ENCODE measurements at places on chromosomes 12 and 14. TPM values are rescaled to one million over a fixed set of nuclear protein-coding genes. Genes with fewer than 3 reads are reported as not detected.

GRCh38 chr12:20024194-20024593 lies 344.1 kb upstream of the PDE3A start:
- DNase-seq: no peak

CLEC2A gene
- total RNA-seq: not detected

- no peak for DNase-seq
Observed at GRCh38 chr14:69711065-69711464, 55.9 kb upstream of the SRSF5 start.

DNA sequence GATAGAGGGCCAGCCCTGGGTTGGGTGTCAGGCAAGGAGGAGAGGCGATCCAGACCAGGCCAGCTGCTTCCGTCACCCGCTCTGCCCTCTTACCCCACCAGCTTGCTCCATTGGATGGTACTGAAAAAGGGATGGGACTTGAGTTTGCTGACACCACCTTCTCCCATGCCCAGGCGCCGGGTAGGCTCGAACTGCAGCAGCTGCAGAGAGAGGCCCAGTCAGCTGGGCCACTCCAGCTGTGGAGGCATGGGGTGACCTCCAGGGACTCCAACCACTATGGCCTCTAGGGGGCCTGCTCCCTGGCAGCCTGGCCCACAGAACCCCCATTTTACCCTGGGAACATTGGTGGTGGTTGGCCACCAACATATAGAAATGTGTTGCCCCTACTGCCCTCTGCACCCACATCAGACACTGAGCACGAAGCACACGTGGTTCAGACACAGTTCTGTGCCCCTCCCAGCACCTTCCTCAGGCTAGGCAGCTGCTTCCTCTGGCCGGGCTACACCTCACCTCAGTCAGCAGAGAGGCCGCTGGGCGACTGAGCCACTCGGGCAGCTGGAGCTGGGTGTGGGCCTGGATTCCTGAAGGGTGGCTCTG lies 16.0 kb downstream of the RPS6KL1 start:
- DNase-seq: peak; percentile 58

DNA sequence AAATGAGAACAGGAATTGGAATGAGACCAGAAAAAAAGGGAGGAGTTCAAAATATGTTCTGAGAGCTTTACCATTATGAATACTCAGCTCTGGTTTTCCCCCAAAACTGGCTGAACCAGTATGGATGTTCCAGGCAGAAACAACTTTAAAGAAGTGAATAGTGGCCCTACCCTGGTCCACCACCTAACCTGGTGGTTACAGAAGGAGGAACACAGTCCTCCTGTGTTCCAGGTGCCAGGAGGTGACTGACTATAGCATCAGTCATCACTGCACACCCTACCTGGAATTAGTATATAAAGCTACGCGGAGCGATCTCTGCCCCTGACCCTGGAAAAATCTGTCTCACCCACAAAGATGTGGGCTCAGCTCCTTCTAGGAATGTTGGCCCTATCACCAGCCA lies at the start of gene A2ML1:
Gene A2ML1 (plus strand): TSS at position 324 of the 400 bp plus-strand sequence. CDS start 31 bp downstream, at position 355.
- DNase-seq: no peak

GRCh38 chr12:74455429-74455828 lies 82.2 kb upstream of the ATXN7L3B start:
- no peak for DNase-seq

RAB15 gene
- 4.1 TPM for total RNA-seq

DNA sequence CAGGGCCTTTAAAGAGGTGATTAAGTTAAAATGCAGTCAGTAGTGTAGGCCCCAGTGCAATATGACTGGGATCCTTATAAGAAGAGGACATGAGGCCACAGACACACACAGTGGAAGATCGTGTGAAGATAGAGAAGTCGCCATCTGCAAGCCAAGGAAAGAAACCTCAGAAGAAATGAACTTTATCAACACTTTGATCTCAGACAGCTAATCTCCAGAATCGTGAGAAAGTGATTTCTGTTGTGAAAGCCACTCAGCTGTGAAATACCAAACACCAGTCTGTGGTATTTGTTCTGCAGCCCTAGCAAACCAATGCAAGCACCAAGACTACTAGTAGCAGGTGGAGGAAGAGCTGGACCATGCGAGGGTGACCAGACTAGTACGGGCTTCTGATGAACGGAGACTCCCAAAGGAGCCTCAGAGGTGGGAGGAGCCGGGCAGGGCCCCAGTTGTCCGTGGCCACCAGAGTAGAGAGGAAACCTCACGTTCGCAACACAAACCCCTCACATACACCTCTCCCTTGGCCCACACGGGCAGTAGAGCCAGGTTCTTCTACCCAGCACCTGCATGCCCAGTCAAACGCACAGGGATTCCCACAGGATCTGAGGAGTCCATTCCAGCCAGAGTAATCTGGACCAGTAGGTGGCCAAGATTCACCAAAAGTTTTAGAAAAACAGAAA lies 243.0 kb downstream of the TTC8 start:
- DNase-seq: no peak

HEATR5A gene
- 38.3 TPM for total RNA-seq

DNA sequence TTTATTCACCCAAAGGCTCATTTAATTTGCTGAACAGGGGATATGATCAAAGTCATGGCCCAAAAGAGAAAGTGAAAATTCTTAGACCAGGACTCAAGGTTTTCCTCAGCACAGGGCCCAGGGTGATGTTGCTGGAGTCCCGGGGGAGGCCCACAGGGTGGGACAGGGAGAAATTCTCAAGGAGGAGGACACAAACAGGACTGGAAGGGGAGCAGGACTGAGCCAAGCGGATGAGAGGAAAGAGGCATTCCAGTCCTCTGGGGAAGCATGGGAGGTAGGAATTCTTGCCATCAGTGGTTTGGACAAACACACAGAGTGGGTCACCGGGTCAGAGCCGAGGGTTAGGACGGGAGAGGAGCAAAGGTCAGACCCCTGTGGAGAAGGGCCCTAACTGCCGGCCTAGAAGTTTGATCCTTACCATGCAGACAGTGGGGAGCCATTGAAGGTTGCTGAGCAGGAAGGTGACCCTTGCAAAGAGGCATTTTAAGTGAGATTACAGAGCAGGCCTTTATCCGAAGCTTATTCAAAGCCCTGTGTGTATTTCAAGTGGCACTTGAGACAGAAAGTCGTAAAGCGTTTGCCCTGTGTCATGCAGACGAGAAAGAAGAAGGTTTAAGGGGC lies 68.4 kb upstream of the PTGR2 start:
- DNase-seq: no peak

ANKS1B gene
- 2.2 TPM for total RNA-seq

SIX6 gene
- not detected for total RNA-seq

GRCh38 chr12:59041241-59042121 lies 121.2 kb upstream of the LRIG3 start:
- DNase-seq: peak; percentile 78

DNA sequence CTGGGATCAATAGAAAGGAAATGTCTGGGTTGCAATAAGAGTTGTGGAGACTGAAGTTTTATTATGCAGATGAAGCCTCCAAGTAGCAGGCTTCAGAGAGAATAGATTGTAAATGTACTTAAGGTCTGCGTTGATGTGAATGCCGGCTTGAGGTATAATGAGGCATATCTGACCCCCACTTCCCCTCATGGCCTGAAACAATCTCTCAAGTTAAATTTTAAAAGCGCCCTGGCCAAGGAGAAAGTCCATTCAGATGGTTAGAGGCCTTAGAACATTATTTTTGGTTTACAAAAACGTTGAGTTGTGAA lies 28.3 kb upstream of the HIGD1C start:
- no peak for DNase-seq

DNA sequence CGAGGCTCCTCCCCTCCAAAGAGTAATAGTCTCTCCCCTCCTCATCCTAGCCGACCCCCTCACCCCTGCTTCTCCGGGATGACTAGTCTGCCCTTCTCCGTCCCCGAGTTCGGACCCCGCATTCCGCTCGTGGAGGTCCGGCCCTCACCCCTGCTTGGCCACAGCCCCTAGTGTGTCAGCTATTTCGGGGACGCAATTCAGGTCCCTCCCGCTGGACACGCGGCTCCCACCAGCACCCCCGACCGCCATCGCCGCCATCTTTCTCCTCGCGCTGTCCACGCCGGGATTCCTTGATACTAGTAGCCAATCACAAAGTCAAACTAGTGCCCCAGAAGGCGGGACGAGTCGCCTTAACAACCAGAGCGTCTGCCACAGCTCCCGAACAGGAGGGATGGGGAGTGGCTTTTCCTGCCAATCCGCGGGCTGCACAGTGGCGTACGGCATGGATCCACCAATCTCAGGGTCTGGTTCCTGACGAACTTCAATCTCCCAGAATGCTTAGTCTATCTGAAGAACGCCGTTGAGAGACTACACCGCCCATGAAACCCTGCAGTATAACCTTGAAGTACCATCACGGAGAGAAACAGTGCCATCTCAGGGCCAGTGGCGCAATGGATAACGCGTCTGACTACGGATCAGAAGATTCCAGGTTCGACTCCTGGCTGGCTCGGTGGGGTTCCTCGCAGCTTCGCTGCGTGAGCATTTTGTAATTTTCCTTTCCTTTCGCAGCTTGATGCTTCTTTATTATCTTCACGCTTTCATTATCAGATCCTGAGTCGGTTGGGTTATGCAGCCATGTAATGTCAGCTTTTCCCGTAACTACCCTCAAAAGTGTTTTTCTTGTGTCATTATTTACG lies at the start of gene PRMT5:
Gene PRMT5 (minus strand): TSS at position 273 of the 857 bp plus-strand sequence. CDS start 15 bp downstream, at position 258.
- peak; percentile 97 for DNase-seq

DNA sequence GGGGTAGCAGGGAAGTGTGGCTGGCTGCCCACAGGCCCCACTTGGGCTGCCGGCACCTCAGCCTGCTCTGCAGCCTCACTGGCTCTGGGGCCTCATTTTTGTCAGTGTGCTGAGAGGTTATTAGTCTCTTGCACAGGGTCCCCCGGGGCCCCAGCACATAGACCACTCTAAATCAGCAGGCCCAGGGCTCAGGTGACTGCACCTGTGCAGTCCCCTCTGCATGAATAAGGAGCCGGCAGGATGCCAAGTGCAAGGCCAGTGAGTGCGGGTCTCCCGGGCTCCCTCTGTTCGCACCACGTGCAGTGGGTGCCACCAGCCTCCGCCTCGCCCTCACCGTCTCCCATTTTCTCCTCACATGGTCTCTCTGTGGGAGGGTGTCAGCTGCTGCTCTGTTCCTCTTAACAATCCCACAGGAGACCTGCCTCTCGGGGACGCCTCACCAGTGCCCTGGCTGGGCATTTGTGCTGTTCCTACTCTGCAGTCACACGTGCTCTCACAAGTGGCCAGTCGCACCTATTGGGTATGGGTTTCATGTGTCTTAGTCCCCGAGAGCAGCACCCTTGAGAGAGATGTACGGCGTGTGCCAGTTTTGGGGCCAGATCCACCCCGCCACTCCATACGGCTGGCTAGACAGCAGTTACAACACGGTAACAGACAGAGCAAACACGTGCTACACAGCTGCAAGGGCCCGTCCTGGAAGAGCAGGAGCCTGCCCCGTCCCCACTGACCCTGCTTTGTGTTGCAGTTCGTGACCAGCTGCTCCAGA lies 40.4 kb downstream of the MMAB start:
- DNase-seq: no peak

DNA sequence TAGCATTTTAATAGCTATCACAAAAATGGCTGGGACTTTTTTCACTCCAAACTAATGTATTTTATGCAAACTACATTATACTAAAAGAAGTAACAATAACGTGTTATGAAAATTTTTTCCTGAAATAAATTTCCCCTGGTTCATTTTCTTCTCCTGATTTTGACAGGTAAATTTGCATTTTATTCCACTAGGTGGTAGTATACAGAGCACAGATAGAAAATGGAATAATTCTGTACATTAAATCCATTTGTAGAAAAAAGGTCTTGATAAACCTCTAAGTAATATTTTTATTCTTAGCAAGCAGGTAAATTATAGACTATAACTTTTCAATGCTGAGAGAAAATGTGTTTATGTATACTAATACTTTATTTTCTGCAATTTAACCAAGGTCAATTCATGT lies 96.5 kb downstream of the BCAT1 start:
- DNase-seq: no peak

DNA sequence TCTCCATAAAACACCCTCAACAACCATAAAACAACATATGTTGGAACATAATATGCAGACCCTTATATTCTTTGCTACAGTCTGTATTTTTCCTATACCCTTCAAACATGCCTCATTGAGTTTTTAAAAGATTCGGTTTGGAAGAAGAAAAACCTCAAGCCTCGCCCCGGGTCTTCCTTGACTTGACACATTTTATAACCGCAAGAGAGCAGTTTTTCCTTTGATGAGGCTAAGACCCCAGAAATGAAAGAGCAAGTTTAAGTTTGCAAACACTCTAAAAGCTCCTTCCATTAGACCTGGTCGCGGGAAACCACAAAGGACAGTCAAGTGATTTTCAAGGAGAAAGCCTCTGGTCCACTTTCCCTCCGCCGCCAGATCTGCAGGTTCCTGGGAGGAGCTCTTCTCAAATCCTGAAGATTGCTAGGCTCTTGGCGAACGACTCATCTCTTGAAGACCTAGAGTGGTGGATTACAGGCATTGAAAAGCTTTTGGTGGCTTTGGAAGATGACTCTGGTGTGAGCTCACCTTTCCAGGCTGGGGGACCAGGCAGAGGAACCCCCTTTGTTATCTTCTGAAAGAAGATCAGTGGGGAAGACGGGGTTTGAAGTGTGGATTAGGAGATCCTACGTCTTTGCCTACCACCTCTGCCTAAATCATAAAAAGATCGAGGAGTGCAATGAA lies at the start of gene ASCL4:
Gene ASCL4 (plus strand): TSS at position 356 of the 681 bp plus-strand sequence. CDS start 515 bp downstream, outside the sequence.
- DNase-seq: no peak

AGAP2 gene
- 0.72 TPM for total RNA-seq

- no peak for DNase-seq
Observed at GRCh38 chr14:59262717-59263454, 74.4 kb downstream of the DAAM1 start.

DNA sequence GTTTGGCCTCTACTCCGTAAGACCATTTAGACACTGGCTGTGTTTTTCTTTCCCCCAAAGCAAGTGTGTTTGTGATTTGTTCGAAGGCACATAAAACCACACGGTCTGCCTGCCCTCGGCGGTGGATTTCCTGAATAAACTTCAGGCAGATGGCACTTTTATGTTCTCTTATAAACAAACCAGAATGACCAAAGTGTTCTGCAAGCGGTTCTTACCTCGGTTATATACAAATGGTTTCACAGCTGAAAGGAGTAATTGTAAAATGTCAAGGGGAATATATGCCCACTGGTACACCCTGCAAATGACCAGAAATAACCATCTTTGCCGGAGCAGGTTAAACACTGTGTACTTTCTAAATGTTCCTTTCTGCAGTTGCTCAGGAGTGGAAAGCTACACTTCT lies 1475.8 kb upstream of the TMEM132C start:
- no peak for DNase-seq

HOTAIR gene
- total RNA-seq: 1.2 TPM

PMCH gene
- not detected for total RNA-seq

DNA sequence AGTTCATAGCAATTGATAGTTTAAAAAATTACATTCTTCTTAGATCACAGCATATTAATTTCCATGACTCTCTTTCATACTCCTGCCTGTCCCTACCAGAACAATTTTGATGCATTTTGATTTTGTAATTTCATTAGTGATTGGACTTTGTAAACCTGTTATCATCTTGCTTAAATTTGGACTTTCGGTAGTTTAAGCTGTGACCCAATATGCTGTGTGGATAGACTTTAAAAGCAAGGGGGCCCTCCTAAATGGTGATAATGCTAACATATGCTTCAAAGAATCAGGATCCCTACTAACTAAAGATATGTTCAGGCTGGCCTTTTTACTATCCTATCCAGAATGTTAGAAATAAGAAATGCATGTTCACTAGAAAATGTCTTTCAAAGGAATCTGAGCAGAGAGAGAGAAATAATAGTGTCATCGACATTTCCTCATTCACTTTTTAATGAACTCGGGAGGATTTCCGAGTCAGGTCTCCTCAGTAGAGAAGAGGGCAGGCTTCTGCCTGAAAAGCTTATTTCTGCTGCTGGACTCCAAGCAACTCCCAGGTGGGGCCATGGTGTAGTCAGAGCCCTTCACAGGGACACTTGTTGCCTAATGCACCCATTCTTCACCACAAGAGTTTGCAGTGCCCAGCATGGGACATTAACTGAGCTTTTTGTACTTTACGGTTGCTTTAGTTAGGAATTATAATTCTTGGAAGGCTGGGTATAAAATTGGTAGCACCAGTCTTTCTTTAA lies 16.7 kb downstream of the SLC38A4 start:
- no peak for DNase-seq
